ENCODE measurements at places on chromosomes 7 and 10.

DNA sequence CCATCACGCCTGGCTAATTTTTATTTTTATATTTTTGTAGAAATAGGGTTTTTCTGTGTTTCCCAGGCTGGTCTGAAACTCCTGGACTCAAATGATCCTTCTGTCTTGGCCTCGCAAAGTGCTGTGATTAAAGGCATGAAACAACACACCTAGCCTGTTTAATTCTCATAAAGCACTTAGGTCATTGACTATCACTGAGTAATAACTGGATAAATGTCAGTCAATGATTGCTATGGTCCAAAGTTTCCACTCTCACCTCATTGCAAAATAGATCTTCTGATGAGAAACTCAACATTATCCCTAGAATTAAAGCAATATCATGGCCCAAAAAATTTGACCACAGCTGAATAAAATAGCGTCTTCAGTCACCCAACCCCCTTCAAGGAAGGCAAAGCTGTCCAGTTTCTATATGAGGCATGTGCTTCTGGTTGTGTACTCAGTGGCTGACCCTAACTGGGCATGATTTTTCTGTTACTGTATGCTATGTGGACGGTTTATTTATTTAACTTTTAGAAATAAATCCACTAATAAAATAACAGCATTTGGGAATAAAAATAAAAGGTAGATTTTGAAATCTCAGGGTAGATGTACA is 86.5 kb upstream of the LRRN3 start:
- DNase-seq: no peak

GRCh38 chr10:92740762-92741161 is 51.0 kb downstream of the HHEX start:
- DNase-seq: no peak

DNA sequence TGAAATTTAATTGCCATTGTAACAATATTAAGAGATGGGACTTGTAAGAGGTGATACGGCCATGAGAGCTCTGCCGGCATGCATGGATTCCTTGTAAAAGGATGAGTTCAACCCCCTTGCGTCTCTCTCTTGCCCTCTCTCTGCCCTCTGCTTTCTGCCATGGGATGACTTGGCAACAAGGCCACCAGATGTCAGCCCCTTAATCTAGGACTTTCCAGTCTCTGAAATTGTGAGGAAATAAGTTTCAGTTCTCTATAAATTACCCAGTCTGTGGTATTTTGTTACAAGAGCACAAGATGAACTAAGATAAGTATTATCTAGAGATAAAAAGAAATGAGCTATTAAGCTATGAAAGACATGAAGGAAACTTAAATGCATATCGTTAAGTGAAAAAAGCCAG is 145.7 kb upstream of the AHR start:
- DNase-seq: no peak

DNA sequence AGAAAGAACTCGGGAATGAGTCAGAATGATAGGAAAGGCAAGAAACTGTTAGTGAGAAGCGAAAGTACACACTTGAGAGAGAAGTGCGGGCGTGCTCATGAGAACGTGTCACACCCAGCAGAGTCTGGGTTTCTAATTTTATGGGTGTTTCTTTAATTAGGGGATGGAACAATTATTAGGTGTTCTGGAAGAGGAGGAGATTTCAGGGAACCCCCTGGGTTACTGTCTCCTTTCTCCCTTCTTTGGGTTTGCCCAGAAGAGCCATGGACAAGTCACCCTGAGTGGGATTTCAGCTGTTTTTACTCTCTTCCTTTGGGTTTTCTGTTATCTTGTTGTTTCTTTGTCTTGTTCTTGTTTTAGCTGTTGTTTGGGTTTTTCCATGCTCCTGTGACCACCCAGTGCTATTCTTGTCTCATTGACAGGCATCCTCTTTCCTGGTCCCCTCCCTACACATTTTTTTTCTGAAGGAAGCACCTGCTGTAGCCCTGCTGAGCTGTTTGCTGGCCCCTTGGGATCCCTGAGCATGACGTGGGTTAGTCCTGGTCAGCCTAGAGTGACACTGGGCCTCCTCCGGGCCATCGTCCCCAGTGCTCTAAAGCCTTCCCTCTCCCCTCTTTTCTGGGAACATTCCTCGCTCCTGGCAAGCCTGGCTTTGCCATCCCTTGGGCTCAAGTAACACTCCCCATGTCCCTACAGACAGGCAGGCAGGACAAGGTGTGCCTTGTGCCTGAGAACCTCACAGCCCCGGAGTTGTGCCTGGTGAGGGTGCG is 3.5 kb downstream of the SH2D4B start:
- no peak for DNase-seq

- DNase-seq: no peak
These were observed 254.5 kb upstream of the BMPER start for GRCh38 chr7:33650828-33651227.

GRCh38 chr7:123752534-123752933 is 3.7 kb upstream of the WASL start:
- no peak for DNase-seq

DNA sequence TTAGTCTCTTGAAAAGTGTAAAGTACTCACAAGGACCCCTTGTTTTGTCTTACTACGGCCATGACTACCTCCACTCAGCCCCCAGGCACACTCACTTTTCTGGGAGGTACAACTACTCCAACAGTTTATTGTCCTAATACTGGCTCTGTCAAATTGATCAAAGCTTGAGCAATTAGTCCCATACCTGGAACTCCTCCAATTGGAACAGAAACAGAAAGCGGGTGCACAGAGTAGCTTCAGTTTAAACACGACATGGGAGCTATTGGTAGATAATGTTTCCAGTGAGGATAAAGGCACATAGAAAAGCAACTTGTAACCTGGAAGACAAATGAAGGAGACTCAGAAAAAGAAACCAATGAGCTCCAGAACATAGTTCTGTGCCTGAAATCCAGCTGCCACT is 7.7 kb upstream of the GPR37 start:
- DNase-seq: no peak

DNA sequence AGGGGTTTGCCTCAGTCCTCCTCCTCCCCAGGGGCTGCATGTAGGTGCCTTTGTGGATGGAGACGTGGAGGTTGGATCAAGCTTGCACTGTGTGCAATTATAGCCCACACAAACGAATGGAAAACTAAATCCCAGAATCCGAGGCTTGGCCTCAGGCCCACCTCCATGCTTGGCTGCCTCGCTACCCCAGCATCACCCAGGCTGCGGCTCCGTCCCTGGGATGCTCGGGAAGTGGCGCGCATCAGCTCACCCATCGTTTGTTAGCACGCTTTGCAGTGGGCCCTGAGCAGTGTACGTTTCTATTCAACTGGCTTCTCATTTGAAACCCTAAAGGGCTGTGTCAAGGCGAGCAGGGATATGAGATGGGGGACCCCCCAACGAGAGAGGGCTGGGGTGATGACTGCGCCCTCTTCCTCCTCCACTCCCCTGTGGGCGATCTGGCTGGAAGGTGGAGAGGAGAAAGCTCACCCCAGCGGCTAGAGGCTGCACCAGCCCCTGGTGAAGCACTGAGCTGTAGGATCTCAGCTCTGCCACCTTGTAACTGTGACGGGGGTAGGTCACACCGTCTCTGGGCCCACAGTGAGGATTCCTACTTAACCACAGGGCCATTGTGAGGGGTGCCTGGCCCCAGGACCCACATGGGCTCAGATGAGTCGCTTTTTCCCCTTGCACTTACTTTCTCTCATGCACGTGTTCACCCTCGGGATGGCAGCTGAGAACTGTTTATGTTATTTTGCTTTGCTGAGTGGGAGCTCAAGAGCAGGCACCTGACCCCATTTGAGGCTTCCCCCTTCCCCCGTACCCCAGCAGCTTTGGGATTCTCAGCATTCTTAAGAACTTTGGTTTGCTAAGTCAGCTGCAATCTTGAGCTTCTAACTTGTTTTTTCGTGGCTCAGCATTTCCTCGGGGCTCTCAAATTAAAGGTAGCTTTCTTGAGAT is 12.7 kb upstream of the BTBD16 start:
- DNase-seq: no peak

- no peak for DNase-seq
These were observed 50.5 kb upstream of the YAE1 start for GRCh38 chr7:39515534-39516228.

- no peak for DNase-seq
These were observed 21.3 kb downstream of the CALML3 start for GRCh38 chr10:5545778-5546710.
